ENCODE measurements at places on chromosomes 3 and 15.
A peak's percentile ranks its signal among the peaks of the same experiment; 100 is the strongest.

DNA sequence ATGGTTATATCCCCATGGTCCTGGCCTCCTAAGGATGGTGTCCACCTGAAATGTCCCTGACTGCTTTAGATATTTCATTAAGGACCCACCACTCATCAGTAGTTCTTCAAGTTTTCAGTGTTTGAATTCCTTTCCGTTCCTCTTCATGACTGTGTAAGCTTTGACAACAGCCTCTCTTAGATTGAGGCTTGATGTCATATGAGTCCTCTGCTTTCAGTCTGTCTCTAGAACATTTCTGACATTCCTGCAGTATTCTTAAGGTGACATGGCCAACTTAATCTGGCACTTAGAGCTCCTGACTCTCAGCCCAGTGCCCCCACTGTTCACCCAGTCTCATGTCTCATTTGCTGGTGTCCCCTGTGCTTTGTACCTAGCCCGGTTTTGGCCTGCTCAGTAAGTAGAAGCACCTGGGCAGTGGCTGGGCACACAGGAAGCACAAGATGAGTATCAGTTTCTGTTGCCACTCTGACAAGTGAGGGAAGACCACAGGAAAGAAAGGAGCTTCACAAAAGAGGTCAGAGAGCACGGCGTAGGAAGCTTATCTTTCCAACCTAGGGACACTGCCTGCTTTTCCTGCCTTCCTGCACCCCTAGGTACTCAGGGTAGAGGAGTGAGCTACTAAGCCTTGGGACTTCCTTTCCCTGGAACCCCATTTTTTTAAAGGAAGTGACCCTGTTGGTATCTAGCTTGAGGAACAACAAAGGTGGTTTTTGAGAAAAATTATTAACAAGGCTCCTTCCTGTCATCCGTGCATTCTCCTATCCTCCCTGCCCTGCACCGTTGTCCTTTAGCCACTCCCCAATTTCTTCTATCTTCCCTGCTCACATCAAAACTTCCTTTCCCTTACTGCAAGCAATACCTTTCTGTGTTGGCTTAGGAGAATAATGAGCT, 103.1 kb downstream of the KLHL25 start:
- H3K27ac ChIP-seq: no peak overlapping the region
- H3K27me3 ChIP-seq: no peaks in the 10 kb centered on the region
- no peaks in the 10 kb centered on the region for H3K4me1 ChIP-seq
- no peak overlapping the region for H3K4me3 ChIP-seq

GRCh38 chr15:80095969-80096368, 36.5 kb downstream of the ZFAND6 start:
- H3K27ac ChIP-seq: no peak overlapping the region
- no peaks in the 10 kb centered on the region for H3K27me3 ChIP-seq
- H3K4me1 ChIP-seq: peaks cover 3% of the 10 kb centered on the region
- no peak for DNase-seq
- H3K4me3 ChIP-seq: no peak overlapping the region

DNA sequence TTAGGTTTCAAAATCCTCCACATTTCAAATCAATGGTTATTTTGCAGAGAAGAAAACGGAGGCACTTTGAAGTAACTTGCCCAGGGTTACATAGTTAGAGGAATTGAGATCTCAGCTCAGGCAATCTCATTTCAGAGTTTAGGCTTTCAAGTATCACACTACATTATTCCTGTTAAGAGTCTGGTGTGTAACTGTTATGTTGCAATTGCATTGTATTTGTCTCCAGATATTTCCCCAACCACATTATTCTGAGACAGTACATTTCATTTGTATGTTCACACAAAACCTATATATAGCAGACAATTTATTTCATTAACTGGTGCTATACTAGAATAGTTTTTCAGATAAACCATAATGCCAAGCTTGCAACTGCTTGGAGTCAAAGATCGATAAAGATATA, 154.2 kb upstream of the TSPAN3 start:
- H3K36me3 ChIP-seq: no peaks in the 10 kb centered on the region
- DNase-seq: no peak
- no peaks in the 10 kb centered on the region for H3K27me3 ChIP-seq
- peaks cover 8% of the 10 kb centered on the region for H3K4me1 ChIP-seq

GRCh38 chr3:156102267-156102931, 18.0 kb upstream of the KCNAB1 start:
- DNase-seq: no peak
- peak overlapping the region; percentile 7 for H3K27ac ChIP-seq
- no peaks in the 10 kb centered on the region for H3K27me3 ChIP-seq
- peak overlapping the region; percentile 21 for H3K4me3 ChIP-seq
- peaks cover 4% of the 10 kb centered on the region for H3K4me1 ChIP-seq
- no peaks in the 10 kb centered on the region for H3K36me3 ChIP-seq

DNA sequence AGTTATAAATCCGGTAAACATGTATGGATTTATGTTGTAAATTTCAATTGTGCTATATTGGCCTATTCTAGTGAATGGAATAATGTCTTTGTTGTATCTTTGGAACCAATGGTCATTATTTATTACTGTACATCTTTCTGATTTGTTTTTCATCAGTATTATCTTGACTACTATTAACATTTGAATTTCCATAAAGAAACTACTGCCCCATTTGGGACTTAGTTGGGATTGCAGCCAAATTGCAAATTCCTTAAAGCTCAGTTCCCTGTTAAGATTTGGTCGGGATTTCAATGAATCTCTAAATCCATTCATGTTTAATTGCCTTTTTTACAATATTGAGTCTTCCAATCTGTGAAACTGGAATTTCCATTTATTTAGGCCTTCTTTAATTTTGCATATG, 822.4 kb upstream of the CADM2 start:
- H3K4me3 ChIP-seq: no peak overlapping the region
- H3K27ac ChIP-seq: no peak overlapping the region
- H3K4me1 ChIP-seq: no peaks in the 10 kb centered on the region
- no peaks in the 10 kb centered on the region for H3K36me3 ChIP-seq
- no peaks in the 10 kb centered on the region for H3K27me3 ChIP-seq

GRCh38 chr3:27345493-27345892, 23.7 kb downstream of the NEK10 start:
- no peak overlapping the region for H3K27ac ChIP-seq
- DNase-seq: no peak
- no peaks in the 10 kb centered on the region for H3K27me3 ChIP-seq
- H3K4me1 ChIP-seq: no peaks in the 10 kb centered on the region
- H3K36me3 ChIP-seq: no peaks in the 10 kb centered on the region
- no peak overlapping the region for H3K4me3 ChIP-seq

GRCh38 chr15:52529341-52529924, 753 bp upstream of the MYO5A start:
- DNase-seq: peak; percentile 52
- peak overlapping the region; percentile 58 for H3K27ac ChIP-seq

DNA sequence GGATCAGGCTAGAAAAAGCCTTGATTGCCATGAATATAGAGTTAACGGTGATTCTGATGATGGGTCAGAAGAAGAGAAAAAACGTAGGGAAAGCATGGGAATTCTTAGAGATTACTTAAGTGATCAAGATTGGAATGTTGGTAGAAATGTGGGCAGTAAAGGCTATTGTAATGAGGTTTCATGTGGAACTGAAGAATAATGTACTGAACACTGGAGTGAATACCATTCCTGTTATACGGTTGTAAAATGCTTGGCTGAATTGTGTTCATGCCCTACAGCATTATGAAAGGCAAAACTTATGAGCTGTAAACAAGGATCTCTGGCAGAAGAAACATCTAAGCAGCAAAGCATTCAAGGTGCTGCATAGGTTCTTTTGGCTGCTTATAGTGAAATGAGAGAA, 414.1 kb upstream of the CBLB start:
- H3K27ac ChIP-seq: no peak overlapping the region
- H3K36me3 ChIP-seq: no peaks in the 10 kb centered on the region
- H3K4me1 ChIP-seq: no peaks in the 10 kb centered on the region
- DNase-seq: peak; percentile 26
- no peak overlapping the region for H3K4me3 ChIP-seq

GRCh38 chr3:48543271-48543866, 13.2 kb downstream of the PFKFB4 start:
- DNase-seq: no peak
- H3K27ac ChIP-seq: no peak overlapping the region
- no peaks in the 10 kb centered on the region for H3K4me1 ChIP-seq
- no peaks in the 10 kb centered on the region for H3K27me3 ChIP-seq
- peaks cover 2% of the 10 kb centered on the region for H3K36me3 ChIP-seq
- H3K4me3 ChIP-seq: no peak overlapping the region

DNA sequence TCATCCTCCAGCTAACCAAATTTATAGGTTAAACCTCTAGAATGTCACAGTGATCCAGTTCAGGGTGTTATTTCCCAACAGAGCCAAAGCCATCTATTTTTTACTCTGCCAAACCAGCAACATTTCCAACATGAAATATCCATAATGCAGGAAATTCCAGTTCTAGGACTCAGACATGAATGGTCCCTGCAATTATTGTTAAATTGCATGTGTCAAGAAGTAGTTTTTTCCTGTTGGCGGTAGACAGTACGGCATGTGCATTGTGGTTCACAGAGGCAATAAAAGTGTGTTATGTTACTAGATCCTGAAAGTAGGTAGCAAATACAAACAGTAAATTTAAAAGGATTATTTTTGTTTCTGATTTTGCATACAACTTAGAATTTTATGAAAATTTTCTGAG, 215.7 kb upstream of the THBS1 start:
- H3K4me3 ChIP-seq: no peak overlapping the region
- no peaks in the 10 kb centered on the region for H3K4me1 ChIP-seq
- no peak for DNase-seq
- no peaks in the 10 kb centered on the region for H3K27me3 ChIP-seq

GRCh38 chr3:70539908-70540307, 227.5 kb upstream of the MDFIC2 start:
- H3K4me1 ChIP-seq: no peaks in the 10 kb centered on the region
- H3K27me3 ChIP-seq: no peaks in the 10 kb centered on the region
- no peak overlapping the region for H3K4me3 ChIP-seq
- DNase-seq: no peak

- DNase-seq: no peak
- H3K4me1 ChIP-seq: no peaks in the 10 kb centered on the region
- H3K4me3 ChIP-seq: no peak overlapping the region
- no peak overlapping the region for H3K27ac ChIP-seq
- no peaks in the 10 kb centered on the region for H3K36me3 ChIP-seq
Measured at GRCh38 chr3:59480486-59480995, 430.7 kb upstream of the CFAP20DC start.

GRCh38 chr3:32493437-32494414, 8.9 kb downstream of the CMTM6 start:
- H3K4me1 ChIP-seq: peaks cover 3% of the 10 kb centered on the region
- H3K27ac ChIP-seq: no peak overlapping the region
- no peaks in the 10 kb centered on the region for H3K27me3 ChIP-seq
- peaks cover 2% of the 10 kb centered on the region for H3K36me3 ChIP-seq
- DNase-seq: peak; percentile 34
- H3K4me3 ChIP-seq: no peak overlapping the region

DNA sequence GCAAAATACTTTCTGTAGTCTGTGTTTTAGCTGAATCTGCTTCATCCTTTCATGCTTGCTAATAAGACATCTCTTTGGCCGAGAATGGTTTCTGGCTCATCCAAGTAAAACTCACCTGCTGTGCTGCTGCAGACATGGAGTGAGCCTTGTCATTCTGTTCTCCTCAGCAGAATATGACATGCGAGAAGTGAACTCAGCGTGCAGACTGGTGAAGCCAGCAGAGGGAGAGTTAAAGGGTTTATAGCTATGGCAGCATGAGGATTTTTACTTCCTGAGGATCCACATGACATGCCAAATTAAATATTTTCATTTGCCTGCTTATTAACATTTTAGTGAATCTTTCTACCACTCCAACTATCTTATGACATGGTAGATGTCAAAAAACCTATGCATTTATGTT, 658.4 kb upstream of the NECTIN3 start:
- H3K36me3 ChIP-seq: no peaks in the 10 kb centered on the region
- H3K27me3 ChIP-seq: no peaks in the 10 kb centered on the region
- H3K4me1 ChIP-seq: no peaks in the 10 kb centered on the region
- no peak for DNase-seq
- no peak overlapping the region for H3K4me3 ChIP-seq

DNA sequence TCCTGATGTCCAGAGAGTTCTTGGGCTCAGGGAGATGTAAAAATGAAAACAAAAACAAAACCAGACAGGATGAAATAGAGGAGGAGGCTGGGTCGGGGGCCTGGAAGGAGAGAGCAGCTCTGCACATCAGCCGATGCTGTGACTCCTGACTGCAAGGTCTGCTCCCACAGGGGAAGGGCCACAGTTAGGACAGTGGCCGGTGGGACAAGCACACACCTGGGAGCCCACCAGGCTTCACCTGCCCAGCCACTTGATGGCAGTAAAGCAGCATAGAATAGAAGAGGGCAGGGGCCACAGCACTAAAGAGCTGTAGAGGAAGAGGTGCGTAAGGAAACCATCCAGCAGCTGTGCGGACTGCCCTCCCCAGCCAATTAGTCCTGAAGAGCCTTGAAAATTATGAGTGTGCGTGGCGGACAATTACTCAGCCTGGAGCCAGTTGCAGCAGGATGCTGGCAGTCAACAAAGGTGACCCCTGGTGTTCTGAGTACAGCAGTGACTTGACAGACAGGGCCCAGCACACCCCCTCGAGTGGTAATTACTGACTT, 29.8 kb downstream of the ALS2CL start:
- no peak overlapping the region for H3K4me3 ChIP-seq
- DNase-seq: peak; percentile 66
- peaks cover 7% of the 10 kb centered on the region for H3K4me1 ChIP-seq
- H3K27ac ChIP-seq: no peak overlapping the region

DNA sequence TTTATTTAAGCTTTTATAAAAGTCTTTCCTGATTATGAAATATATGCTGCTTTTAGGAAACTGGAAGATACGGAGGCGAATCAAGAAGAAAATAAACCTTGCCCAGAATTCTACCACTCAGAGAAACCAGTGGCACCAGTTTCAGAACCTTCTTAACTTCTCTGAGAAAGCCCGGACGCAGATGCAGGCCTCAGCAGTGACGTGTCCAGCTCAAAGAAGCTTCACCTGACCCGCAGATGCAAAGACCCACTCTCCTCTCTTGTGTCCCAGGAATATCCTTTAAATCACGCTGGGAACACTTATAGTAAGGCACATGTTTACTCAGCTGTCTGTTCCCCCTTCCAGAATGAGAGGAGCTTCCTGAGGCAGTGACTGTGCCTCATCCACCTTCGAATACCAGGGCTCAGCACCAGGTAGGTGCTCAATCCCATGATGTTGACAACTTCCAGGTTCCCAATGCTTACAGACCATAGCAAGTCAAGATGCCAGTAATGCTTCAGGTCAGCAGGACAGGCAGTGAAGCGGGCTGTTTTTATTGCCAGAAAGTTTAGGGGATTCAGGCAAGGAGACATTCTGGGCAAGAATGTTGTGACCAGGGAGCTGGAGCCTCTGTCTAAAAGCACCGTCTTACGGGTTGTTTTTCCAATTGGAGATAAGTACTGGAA, 39.9 kb upstream of the LDHAL6B start:
- no peaks in the 10 kb centered on the region for H3K4me1 ChIP-seq
- H3K27ac ChIP-seq: peak overlapping the region; percentile 44
- no peak overlapping the region for H3K4me3 ChIP-seq
- peaks cover 2% of the 10 kb centered on the region for H3K36me3 ChIP-seq
- DNase-seq: no peak

- H3K4me3 ChIP-seq: no peak overlapping the region
- no peak overlapping the region for H3K27ac ChIP-seq
- H3K27me3 ChIP-seq: no peaks in the 10 kb centered on the region
- H3K4me1 ChIP-seq: no peaks in the 10 kb centered on the region
Measured at GRCh38 chr15:27232876-27233275, 261.9 kb downstream of the GABRG3 start.

GRCh38 chr3:47849699-47850563, 47.0 kb downstream of the DHX30 start:
- no peak overlapping the region for H3K27ac ChIP-seq
- no peak overlapping the region for H3K4me3 ChIP-seq
- peaks cover 28% of the 10 kb centered on the region for H3K36me3 ChIP-seq
- H3K27me3 ChIP-seq: no peaks in the 10 kb centered on the region
- DNase-seq: no peak

Data from kidney (tissue), 22 donors.